ENCODE measurements at places on chromosomes 11 and 22.

DNA sequence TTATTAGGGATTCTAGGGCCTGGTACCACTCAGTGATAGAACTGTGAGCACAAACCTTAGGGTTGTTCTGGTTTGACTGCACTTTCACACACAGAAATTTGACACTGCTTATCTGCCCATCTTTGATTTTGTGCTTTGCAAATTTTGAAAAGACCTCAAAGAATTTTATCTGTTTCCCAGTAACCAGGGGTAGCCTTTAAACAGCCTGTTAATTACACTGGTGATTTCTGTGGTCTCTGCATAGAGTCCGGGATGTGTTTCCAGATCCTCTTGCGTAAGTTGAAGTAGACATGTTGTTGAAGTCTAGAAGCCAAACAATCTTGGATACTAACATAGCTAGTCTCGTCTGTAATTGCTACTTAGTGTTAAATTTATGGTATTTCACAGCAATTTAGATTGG is 75.3 kb downstream of the C22orf31 start:
- no peak for DNase-seq

- DNase-seq = no peak
Observed at GRCh38 chr11:3796346-3796745, 1.0 kb downstream of the NUP98 start.

DNA sequence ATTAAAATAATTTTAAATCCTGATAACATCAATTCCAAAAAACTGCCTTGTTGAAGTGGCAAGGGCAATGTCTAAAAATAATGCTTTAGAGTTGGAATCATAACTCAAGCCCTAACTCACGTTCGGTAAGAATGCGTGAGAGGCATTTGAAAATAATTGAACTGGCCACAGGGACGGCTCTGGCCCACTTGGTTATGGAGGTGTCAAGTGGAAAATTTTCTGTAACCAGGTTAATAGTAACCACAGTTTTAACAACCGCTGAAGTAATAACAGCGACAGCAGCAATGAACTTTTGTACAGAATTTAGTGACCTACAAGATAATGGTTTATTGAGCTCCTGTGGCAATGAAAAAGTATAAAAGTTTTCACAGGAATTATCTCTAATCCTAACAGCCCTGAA is 79.4 kb downstream of the ETS1 start:
- DNase-seq = no peak

GRCh38 chr11:68020575-68020974 is 9.9 kb upstream of the NDUFS8 start:
- DNase-seq = peak; percentile 96

DNA sequence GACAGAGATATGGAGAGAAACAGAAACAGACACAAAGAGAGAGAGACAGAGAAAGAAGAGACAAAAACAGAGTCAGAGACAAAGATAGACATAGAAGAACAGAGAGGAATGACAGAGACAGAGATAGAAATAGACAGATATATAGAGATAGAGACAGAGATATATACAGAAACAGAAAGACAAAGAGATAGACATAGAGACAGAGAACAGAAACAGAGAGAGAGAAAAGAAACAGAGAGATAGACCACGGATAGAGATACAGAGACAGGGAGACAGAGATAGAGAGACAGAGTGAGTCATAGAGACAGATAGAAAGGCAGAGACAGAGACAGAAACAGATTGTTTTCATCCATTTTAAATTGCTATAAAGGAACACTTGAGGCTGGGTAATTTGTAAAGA is 12.3 kb upstream of the MPEG1 start:
- no peak for DNase-seq

DNA sequence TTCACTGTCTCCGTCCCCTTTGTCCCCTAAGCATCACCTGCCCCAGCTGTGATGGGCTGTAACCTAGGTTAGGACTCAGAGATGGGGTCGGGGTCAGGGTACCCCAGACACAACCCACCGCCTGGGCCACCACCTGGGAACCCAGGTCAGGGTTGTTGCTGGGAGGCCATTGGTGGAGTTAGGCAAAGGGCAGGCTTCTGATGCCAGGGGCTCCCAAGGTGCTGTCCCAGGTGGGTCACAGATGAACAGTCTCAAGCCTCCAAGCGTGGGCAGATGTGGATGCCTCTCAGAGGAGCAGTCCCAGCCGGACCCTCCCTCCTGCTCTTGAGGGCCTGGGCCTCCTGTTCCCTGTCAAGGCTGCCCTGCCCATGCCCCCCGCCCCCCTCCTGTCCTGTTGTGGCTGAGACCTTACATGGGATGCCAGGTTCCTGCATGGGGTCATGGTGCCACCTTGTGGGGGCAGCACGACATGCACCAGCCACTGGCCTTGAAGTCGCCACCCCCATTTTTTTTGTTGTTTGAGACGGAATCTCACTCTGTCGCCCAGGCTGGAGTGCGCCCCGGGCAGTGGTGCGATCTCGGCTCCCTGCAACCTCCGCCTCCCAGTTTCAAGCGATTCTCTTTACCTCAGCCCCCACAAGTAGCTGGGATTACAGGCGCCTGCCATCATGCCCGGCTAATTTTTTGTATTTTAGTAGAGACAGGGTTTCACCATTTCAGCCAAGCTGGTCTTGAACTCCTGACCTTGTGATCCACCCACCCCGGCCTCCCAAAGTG is 12.1 kb downstream of the GATD1 start:
- DNase-seq = peak; percentile 86

DNA sequence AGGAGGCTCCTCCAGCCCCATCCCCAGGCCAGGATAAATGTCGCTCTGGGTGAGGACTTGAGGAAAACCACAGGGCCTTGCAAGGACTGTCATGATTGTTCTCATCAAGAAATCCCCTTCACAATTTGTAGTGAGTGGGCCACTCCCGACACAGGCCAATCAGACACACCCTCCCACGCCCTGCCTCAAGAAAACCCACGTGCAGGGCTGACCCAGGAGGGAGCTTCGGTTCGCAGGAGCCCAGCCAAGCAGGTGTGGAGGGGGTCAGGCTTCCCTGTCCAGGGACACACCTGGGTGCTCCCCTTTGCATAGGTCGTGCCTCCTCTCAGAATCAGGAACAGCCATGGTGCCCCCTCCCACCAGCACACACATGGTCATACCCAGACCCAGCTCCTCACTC is 43.2 kb downstream of the SHANK2 start:
- DNase-seq = no peak

DNA sequence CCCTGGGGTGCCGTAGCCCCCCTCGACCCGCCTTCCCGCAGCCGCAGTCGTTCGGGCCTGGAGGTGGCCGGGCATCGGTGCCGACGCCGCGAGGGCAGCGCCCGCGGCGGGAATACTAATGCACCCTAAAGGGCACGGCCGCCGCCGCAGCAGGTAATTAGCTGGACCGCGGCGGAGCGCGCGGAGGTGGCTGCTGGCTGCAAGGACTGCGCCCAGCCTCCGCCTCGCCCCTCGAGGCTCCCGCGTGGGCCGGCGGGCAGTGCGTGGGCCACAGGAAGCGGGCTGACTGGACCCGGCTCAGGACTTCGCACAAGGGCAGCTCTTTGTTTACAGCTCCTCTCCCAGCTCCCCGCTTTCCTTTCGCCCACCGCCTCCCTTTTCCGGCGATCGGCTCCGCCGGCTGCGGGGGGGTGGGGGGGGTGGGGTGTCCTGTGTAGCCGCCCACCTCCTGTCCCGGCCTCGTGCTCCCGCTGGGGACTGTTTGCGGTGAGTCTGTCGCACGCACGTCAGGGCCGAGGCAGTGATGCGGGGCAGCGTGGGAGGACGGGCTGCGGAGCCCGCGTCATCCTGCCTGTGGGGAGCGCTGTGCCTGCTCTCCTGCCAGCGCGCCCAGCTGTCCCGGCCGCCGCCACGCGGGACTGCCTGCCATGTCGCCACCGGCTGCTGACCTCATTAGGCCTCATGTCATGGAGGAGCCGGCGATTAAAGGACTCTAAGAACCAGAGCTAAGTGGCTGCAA is 53.2 kb downstream of the GRIK4 start:
- peak; percentile 96 for DNase-seq

DNA sequence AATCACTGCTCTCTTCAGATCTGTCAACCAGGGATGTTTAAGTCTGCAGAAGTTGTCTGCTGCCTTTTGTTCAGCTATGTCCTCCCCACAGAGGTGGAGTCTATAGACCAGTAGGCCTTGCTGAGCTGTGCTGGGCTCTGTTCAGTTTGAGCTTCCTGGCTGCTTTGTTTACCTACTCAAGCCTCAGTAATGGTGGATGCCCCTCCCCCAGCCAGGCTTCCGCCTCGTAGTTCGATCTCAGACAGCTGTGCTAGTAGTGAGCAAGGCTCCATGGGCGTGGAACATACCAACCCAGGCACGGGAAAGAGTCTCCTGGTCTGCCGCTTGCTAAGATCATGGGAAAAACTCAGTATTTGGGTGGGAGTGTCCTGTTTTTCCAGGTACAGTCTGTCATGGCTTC is 27.6 kb upstream of the CASP12 start:
- no peak for DNase-seq

- DNase-seq = no peak
Observed at GRCh38 chr11:70290361-70291065, 20.0 kb downstream of the PPFIA1 start.

DNA sequence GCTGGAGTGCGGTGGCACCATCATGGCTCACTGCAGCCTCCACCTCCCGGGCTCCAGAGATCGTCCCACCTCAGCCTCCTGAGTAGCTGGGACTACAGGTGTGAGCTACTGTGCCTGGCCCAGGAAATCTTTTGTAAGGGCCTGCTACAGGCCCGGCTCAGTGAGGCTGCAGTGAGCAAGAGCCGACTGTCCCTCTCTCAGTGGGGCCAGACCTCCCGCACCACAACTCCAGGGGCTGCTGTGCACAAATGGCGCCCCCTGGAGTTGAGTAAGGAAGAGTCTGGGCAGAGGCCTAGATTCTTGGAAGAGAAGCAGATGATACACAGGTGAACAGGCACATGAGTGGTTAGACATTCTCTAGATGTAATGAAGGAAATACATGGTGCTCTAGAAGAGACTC is 7.0 kb downstream of the SERHL2 start:
- DNase-seq = peak; percentile 88

DNA sequence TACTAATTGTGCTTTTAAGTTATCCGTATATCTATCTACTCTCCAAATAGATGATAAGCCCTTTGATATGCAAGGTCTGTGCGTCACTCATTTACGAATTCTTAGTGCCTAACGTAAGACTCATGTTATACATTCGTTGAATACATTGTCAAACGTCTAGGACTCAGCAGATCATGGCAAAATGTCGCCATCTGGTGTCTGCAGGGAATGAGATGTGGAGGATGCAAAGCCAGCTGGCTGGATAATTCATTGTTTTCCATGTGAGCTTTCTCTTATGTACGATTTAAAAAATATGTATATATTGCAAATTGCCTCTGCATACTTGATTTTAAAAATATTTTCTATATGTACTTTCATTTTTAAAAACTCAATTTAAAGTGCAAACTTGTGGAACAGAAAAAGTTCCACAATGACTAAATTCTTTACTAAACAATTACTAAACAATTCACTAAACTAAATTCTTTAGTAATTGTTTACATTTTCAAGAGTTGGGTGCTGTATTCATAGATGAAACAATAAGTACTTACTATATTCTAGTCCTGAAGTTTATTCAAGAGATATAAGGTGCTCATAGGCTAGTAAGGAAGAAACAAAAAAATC is 33.8 kb downstream of the ZNF202 start:
- peak; percentile 80 for DNase-seq

DNA sequence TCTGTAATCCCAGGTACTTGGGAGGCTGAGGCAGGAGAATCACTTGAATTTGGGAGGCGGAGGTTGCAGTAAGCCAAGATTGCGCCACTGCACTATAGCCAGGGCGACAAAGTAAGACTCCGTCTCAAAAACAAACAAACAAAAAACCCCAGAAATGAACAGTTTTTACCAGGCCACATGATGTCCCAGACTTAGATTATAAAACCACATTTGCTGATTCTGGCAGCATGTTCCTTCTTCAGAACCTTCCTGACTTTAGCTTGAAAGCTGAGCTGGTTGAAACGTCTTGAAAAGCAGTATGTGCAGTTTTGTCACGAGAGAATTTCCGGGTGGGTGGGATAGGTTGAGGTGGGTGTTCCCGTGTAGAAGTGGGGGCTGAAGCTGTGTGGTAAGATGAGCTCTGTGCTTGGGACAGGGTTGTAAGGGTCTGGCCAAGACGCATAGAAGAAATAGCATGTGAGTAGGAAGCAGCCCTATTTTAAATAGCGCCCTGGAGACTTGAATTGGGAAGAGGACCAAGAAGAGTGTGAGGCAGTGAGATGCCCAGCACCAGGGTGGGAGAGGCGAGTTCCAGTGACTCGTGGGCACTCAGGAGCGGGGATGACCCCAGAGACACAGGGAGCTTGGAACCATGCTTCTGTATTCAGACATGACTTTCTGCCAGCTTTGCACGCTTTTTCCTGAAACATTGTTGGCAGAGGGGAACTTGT is 7.6 kb downstream of the AP2A2 start:
- DNase-seq = peak; percentile 87

DNA sequence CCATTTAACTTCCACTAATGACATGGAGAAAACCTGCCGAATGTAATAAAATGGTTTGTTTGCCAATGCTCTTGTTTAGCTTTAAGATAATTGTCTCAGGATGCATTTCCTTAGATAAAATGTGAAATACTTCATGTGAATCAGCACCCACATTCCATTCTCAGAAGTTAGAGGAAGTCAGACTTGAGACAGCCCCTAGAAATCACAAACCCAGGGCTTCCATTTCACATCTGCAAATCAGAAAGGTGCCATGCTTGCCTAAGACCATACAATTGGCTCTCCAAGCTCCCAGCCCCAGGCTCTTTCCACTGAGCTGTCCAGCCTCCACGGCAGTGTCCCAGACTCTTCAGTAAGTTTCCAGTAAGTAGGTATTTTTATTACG is 35.6 kb upstream of the ADORA2A start:
- peak; percentile 68 for DNase-seq

DNA sequence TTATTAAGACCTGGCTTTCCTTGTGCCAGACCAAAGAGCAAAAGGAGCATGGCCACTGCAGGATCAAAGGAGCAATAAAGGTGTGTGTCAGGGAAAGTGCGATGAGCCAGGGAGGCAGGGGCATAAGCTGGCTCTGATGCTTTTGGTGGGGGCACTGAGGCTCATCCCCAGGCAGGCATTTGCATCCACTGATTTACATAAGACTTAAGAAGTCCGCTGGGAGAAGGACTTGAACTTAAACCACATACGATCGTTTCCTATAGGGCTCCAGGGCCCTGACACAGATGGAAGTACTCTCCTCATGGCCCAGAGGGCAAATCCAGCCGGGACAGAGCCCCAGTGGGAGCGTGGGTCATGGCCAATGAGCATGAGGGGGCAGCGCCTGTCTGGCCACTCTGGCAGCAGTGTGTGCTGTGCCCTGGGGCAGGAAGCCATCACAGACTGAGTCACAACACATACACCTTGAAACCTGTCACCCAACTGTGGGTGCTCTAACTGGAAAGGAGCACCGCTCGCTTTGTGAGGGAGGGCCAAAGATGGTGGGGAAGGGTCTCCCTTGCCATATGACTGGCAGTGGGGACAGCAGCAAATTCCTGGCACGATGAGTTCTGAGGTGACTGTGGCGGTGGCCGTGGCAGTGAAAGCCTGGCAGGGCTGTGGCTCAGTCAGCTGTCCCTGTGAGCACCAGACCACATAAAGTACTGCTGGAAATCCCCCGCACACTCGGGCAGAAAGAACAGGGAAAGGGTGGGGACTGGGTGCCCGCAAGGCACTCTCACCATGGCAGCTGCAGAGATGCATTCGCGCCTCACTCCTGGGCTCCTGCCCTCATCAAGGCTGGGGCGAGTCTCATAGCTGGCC is 79.4 kb upstream of the LMO1 start:
- DNase-seq = no peak

- DNase-seq = no peak
Observed at GRCh38 chr11:800473-800872, 2.4 kb upstream of the SLC25A22 start.

GRCh38 chr11:35589281-35589680 is 29.0 kb upstream of the FJX1 start:
- no peak for DNase-seq

- DNase-seq = no peak
Observed at GRCh38 chr11:70778883-70779282, 380.6 kb downstream of the CTTN start.

GRCh38 chr11:123304828-123305466 is 109.9 kb upstream of the CLMP start:
- no peak for DNase-seq

Measured in osteoblast (primary cell).